ENCODE measurements at places on chromosomes 3 and 15.
A peak's percentile ranks its signal among the peaks of the same experiment; 100 is the strongest.

- DNase-seq: no peak
Observed at GRCh38 chr15:81363718-81364500, 10.1 kb downstream of the TMC3 start.

DNA sequence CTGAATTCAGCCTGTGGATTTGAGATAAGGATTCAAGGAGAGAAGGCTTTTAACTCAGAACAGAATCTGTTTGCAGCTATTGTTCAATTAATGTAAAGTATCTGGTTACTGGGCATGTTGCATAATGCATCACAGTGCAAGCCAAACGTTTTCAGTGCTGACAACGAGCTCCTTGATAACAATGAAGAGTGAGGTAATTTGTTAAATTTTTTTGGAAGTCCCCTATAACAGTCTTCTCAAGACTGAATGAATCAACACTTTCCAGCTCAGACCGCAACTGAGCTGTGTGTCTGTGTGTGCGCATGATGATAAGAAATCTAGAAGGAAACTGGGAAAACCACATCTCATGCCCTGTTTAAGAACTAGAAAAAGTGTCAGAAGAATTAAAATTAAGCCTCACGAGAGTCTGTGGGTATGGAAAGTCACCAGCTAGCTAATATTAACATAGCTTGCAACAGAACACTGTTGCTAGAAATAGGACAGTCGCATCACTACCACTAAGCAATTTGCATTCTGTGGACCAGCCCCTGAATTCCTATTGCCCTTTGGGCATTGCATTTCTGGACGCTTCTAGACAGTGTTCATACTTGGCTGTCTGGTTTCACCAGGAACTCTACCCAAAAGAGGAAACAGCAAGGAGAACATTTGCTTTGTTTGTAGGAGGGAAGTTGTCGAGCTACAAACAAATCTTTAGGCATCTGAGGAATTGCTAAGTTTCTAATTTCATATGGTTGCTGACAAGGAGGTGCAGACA lies 43.7 kb upstream of the ATP2C1 start:
- peak; percentile 70 for DNase-seq

- DNase-seq: no peak
Observed at GRCh38 chr15:58212909-58213526, 74.8 kb downstream of the AQP9 start.

GRCh38 chr3:170021083-170021482 lies 16.7 kb upstream of the GPR160 start:
- no peak for DNase-seq

- no peak for DNase-seq
Observed at GRCh38 chr3:132569153-132569552, 27.9 kb upstream of the ACKR4 start.

DNA sequence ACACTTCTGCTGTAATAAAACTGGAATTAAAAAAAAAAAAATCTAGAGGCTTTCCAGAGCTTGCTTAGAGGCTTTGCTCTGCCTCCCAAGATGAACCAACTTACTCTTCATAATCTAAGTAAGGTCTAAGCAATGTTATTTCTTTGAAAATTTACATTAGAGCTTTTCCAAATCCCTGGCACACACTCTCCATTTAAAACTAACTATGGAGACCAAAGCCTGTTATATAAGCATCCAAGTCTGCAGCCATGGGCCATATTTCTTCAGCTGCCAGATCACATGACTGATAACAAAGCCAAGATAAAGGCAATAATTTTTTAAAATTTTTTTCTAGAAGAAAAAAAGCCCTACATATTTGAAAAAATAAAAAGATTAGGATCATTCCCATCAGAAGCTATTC lies 55.0 kb upstream of the ARHGEF3 start:
- no peak for DNase-seq

DNA sequence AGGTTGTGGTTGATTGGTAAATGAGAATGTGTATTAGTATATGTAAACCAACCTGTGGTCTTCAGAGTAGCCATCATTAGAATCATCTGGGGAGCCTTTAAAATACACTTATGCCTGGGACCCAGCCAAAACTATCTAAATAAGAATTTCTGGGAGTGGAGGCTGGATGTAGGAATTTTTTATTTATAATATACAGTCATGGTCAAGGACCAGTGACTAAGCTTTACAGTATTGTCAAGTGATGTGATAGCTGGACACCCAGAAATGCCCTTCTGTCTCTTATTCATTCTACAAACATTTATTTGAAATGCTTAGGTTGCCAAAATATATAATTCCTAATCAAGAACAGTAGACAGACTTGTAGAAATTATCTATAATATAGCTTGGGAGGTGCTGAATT lies 132.2 kb downstream of the MBNL1 start:
- DNase-seq: no peak

DNA sequence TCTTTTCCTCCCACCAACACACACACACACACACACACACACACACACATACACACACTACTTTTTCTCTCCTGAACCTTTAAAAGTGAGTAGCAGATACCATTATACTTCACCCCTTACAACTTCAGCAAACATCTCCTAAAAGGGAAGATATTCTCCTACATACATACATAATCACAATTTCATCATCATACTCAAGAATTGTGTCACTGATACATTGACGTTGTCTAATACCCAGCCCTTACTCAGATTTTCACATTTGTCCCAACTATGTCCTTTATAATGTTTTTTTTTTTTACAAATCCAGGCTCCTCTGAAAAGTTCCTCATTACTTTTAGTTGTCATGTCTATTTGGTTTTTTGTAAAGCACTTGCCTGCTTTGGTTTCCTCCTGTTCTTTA lies 18.5 kb downstream of the ABHD6 start:
- no peak for DNase-seq

- DNase-seq: no peak
Observed at GRCh38 chr3:171399842-171400241, 60.4 kb downstream of the TNIK start.

- no peak for DNase-seq
Observed at GRCh38 chr15:35663956-35664355, 118.0 kb upstream of the DPH6 start.

DNA sequence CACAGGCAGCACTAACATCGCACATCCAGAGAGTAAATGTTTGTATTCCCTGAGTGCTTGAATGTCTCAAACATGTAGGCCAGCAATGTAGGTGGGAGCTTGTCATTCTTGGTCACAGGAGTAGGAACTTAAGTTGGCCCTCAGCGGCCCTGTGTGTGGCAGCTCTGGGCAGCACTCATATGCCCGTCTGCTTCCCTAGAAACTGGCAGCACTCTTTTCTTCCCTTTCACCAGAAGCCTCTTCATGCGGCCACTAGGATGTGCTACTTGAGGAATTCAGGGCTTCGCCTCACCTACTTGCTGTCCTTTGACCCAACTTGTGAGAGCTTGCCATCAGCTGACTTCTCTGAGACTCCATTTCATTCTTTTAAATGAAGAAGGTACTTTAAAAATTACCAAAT lies 69.5 kb downstream of the TIPARP start:
- DNase-seq: no peak

- DNase-seq: no peak
Observed at GRCh38 chr15:98002866-98003265, 42.4 kb downstream of the ARRDC4 start.

DNA sequence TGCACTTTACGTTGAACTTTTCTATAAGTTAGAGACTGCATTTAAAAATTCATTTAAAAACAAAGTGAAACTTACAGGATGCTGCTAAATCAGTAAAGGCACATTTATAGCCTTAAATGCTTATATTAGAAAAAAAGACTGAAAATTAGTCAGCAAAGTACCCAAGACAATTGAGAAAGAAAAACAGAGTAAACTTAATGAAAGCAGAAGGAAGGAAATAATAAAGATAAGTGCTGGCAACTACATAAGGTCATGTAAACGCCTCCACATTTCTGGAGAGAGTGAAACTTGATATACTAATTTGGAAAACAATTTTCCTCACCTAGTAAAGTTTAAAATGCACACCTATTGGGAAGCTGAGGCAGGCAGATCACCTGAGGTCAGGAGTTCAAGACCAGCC lies 58.2 kb upstream of the ACAN start:
- DNase-seq: no peak

DNA sequence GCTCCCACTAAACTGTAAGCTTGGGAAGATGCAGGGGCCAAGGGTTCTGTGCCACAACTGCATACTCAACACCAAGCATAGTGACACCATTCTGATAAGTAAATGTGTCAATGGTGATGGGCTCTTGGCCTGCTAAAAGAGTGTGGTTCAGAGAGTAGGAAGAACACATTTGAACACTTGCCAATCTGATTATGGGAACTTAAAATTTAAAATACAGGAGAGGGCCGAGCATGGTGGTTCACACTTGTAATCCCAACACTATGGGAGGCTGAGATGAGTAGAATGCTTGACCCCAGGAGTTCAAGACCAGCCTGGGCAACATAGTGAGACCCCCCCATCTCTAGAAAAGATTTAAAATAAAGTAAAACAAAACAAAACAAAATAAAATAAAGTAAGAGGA lies 34.1 kb downstream of the PTPN9 start:
- no peak for DNase-seq

DNA sequence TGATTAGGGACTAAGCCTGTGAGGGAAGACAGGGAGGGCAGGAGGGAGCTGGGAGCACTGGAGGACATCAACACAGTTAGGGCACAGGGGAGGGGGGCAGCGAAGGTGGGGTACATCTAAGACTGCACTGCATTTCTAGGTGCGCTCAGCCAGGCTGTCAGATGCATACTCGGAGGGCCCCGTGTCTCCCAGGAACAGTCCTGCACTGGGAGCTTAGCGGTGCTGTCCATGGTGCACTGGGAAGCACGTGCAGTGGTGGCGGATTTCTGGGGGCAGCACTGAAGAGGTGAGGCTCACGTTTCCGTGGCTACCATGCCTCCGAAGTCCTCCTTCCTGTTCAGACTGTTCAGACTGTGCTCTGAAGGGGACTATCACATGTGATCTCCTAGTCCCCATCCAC lies 54.4 kb downstream of the ROPN1B start:
- DNase-seq: no peak

- peak; percentile 49 for DNase-seq
Observed at GRCh38 chr3:33047842-33048834, 48.8 kb downstream of the GLB1 start.

- no peak for DNase-seq
Observed at GRCh38 chr15:70199540-70200410, 102.1 kb upstream of the TLE3 start.

GRCh38 chr15:57510647-57511046 lies 81.1 kb upstream of the MYZAP start:
- no peak for DNase-seq

DNA sequence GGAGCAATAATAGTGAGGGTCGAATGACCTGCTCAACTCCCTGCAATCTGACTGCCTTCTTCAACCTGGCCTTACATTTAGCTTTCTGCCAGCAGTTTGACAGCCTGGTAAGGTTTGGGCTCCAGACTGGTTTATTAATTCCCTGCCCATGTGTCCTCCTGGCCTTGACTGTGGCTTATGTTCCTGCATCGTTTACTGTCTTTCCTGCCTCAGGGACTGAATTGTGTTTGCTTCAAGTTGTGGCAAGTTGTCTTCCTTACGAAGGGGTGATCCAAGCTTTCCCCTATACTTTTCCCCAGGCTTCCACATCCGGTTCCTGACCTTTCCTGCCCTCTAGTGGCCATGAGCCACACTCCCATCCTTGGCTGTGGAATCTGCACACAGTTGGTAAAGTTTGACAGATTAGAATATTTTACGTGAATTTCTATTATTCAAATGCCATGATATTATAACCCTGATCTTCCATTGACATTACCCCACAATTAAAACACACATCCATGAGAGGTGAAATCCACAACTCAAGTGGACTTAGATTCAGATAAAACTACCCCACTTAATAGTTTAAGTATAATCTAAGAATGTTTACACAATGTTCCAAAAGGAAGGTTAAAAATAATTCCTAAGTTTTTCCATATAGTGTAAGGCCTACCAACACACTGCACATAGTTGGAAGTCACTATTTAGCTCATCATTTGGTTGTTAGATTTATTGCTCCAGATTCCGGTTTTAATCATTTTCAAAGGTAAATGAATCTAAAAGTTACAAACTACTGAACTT lies 95.7 kb downstream of the NEDD4 start:
- peak; percentile 21 for DNase-seq

DNA sequence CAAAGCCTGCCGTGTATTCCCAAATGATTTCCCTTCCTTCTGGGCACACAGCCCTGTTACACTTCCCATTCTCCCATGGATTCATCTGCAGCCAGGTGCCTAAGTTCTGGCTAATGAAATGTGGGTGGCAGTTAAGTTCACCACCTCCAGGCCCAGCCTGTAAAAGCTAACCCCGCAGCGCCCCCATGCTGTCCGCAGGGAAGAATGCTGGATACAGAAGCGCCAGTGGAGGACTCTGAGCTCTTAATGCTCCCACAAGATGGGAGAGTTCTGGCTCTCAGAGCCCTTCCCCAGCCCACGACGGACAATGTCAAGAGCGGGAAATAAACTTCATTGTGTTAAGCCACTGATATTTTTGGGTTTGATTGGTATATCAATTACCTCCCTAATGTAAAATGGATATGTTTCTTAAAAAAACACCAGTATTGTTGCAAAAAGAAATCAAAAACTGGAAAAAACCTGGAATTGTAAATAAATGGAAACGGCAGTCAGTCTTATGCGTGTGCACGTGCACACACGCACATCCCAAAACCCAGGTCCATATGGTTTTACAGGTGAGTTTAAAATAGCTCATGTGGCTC lies 37.7 kb upstream of the FGD5 start:
- peak; percentile 50 for DNase-seq

DNA sequence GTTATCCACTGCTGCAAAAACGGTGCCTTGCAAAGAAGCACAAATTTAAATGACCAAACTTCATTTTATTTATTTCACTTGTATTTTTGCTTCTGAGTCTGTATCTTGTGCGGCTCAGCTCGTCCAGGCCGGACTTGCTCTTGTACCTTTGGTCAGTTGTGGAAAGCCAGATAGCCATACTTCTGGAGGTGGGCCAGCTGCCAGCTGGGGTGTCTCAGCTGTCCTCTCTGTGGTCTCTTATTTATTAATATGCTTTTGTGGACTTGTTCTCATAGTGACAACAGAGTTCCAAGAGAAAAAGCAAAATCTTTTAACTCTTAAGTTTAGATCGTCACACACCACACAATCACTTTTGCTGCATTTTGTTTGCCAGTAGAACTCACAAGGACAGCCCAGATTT lies 87.7 kb downstream of the IL1RAP start:
- DNase-seq: no peak

DNA sequence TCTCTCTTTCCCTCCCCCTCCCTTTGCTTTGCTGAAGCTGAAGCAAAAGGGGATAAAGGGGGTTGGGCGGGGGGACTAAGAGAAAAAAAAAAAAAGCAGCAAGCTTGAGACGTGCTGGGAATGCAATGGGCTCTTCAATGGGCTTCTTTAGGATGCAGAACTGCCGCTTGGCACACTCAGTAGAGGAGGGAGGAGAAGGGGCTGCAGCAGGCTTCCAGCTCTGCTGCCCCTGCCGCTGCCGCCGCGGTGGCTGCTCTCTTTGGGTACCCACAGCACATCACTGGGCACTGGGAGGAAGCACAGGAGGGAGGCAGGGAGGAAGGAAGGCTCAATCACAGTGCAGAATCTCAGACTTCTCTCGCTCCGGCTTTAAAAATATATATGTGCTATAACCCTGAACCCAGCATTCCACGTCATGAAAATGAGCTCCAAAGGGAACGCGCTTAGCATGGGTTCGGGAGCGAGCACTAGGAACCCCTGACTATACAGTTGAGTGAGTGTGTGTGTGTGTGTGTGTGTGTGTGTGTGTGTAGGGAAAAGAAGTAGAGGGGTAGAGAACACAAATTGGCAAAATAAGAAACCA lies 3.5 kb downstream of the SLITRK3 start:
- no peak for DNase-seq

GRCh38 chr15:78417754-78418630 lies 20.0 kb upstream of the IREB2 start:
- DNase-seq: no peak

All from stimulated activated CD4-positive, alpha-beta T cell treated with anti-CD3 and anti-CD28 coated beads, Interleukin-15, amount 100 ng/mL, for 24 hours (primary cell).